ENCODE measurements at places on chromosomes 6 and 20. TPM values are rescaled to one million over a fixed set of nuclear protein-coding genes. Genes with fewer than 3 reads are reported as not detected.

AFG1L gene
- 11.4 TPM for total RNA-seq

- H3K27me3 ChIP-seq = no peaks in the 10 kb centered on the region
- no peak for DNase-seq
- H3K36me3 ChIP-seq = no peaks in the 10 kb centered on the region
- H3K4me3 ChIP-seq = no peak overlapping the region
- peak overlapping the region; percentile 52 for H3K27ac ChIP-seq
- H3K4me1 ChIP-seq = peaks cover 21% of the 10 kb centered on the region
Measured at GRCh38 chr6:53048431-53049195, 16.6 kb upstream of the FBXO9 start.

DNA sequence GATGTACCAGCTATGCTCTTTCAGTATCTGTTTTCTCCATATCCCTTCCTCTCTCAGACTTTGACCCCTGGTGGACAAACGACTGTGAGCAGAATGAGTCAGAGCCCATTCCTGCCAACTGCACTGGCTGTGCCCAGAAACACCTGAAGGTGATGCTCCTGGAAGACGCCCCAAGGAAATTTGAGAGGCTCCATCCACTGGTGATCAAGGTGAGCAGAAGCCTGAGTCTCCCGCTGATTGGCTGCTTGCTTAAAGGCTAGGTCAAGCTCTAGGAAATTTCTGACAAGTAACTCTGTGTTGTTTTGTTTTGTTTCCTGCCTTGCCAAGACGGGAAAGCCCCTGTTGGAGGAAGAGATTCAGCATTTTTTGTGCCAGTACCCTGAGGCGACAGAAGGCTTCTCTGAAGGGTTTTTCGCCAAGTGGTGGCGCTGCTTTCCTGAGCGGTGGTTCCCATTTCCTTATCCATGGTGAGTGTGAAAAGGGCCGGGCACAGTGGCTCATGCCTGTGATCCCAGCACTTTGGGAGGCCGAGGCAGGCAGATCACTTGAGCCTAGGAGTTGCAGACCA, 28.6 kb downstream of the C6orf89 start:
- H3K27ac ChIP-seq = no peak overlapping the region
- no peaks in the 10 kb centered on the region for H3K27me3 ChIP-seq
- H3K4me3 ChIP-seq = no peak overlapping the region
- H3K36me3 ChIP-seq = peaks cover 2% of the 10 kb centered on the region
- H3K4me1 ChIP-seq = peaks cover 24% of the 10 kb centered on the region
- DNase-seq = no peak

GRCh38 chr6:136960781-136961180, 38.7 kb downstream of the SLC35D3 start:
- no peaks in the 10 kb centered on the region for H3K36me3 ChIP-seq
- H3K4me3 ChIP-seq = no peak overlapping the region
- peaks cover 11% of the 10 kb centered on the region for H3K4me1 ChIP-seq
- DNase-seq = no peak

DNA sequence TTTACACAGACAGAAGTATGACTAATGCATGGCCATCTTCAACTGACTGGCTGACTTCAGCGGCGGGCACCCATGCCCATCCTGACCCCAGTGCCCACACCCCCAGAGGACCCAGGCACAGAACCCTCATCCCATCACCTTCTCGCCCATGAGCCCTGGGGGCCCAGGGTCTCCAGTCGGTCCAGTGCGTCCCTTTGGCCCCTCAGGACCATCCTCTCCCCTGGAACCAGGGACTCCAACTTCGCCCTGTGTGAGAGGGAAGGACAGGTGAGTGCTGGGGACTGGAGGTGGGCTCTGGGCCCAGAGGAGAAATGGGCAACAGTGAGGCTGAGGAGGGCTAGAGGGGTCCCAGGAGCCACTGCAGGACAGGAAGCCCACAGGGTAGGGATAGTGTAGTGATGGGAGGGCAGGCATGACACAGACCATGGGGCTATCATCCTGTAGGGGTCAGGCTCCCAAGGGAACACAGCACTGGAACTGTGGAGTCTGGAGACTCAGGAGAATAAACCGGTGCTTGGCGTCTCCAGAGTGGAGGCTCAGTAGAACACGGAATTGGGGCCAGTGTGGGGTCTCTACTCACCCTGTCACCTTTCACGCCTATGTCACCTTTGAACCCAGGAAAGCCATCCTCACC, 16.7 kb downstream of the COL11A2 start:
- no peaks in the 10 kb centered on the region for H3K4me1 ChIP-seq
- no peak overlapping the region for H3K27ac ChIP-seq
- no peak for DNase-seq
- no peaks in the 10 kb centered on the region for H3K27me3 ChIP-seq
- H3K4me3 ChIP-seq = no peak overlapping the region

EPHA7 gene
- 9.1 TPM for total RNA-seq

- no peaks in the 10 kb centered on the region for H3K36me3 ChIP-seq
- no peak overlapping the region for H3K27ac ChIP-seq
- no peak overlapping the region for H3K4me3 ChIP-seq
- H3K27me3 ChIP-seq = no peaks in the 10 kb centered on the region
- H3K4me1 ChIP-seq = no peaks in the 10 kb centered on the region
Measured at GRCh38 chr6:72822691-72823090, 200.8 kb downstream of the KCNQ5 start.

DNA sequence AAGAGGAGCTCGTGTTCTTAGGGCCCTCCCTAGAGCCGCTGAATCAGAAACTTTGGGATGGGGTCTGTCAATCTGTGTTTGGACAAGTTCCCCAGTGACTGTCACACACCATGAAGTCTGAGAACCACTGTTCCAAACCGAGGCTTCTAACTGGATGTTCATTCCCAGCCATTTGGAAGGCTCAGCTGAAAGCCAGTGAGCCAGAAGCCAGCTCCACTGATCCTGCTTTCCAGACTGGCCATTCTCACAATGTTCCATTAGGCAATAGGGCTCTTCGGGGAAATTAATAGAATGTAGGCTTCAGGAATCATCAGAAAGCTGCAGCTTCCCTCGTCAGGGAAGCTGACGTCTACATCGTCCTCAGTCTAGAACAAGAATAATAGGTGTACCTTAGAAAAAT, 90.8 kb upstream of the QKI start:
- H3K36me3 ChIP-seq = no peaks in the 10 kb centered on the region
- no peak overlapping the region for H3K4me3 ChIP-seq
- H3K27ac ChIP-seq = no peak overlapping the region
- H3K4me1 ChIP-seq = peaks cover 19% of the 10 kb centered on the region

DNA sequence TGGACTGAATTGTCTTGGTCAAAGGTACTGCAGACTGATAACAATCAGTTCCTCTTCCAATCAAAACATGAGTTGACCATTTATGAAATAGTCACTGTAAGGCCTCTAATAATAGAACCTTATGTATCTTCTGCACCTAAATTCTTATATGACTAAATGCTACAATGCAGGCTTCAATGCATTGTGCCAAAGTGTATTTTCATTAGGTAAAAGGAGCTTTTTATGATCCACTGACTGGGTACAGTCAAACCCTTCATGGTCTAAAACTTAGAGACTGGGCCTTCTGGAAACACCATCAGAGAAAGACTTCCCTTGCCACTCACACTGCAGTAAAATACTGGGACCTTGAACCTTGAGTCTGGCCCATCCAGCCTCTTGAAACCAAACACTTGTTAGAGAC, 16.3 kb downstream of the LGSN start:
- H3K27ac ChIP-seq = no peak overlapping the region
- no peaks in the 10 kb centered on the region for H3K4me1 ChIP-seq
- no peaks in the 10 kb centered on the region for H3K36me3 ChIP-seq
- H3K4me3 ChIP-seq = no peak overlapping the region

- peak; percentile 100 for DNase-seq
- H3K27ac ChIP-seq = peak within 1 kb of the TSS; percentile 95
Measured at GRCh38 chr6:36027501-36028087, at the start of gene MAPK14. MAPK14 (plus strand) TSS chr6:36027808; CDS start chr6:36028158, 350 bp downstream.

CASS4 gene
- total RNA-seq = 0.32 TPM

GRCh38 chr6:128131036-128131435, 230.2 kb upstream of the THEMIS start:
- no peak overlapping the region for H3K4me3 ChIP-seq
- no peaks in the 10 kb centered on the region for H3K36me3 ChIP-seq
- no peak for DNase-seq
- no peaks in the 10 kb centered on the region for H3K27me3 ChIP-seq

DNA sequence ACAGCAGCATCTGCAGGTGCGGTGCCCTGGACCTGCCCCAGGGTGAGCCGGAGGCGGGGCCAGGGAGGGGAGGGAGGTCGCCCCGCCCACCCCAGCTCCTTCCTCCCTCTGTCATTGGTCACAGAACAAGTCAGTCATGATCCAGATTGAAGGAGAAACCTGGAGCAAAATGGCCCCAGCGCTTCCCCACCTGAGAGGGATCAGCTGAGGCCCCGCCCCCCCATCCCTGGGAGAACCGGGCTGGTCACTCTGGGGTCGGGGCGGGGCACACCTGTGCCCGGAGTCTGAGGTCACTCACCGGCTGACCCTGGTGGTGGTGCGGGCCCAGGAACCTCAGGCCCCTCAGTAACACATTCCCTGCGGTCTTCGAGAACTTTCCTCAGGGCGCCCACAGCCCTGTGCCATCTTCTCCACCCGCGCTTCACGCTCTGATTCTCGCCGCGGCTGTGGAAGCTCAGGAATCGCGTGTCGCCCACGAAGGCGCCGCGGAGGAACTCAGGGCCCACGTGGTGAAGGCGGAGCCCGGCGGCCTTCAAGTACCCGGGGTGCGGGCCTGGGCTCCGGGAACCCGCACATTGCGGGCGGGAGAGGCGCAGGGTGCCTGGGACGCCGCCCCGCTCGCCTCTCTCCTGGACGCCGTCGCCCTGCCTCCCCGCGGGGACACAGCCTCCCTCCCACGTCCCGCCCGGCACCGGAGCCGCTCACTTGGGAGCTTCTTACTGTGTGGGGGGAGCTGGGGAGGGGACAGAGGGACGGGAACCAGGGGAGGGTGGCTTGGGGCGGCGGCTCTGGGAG, 36.4 kb upstream of the HLA-C start:
- peak; percentile 23 for DNase-seq
- peaks cover 7% of the 10 kb centered on the region for H3K4me1 ChIP-seq
- no peak overlapping the region for H3K27ac ChIP-seq
- H3K27me3 ChIP-seq = peaks cover 56% of the 10 kb centered on the region
- H3K36me3 ChIP-seq = no peaks in the 10 kb centered on the region

SAMD3 gene
- not detected for total RNA-seq

- H3K27ac ChIP-seq = peak overlapping the region; percentile 6
- no peak for DNase-seq
- H3K4me3 ChIP-seq = no peak overlapping the region
Measured at GRCh38 chr6:16522937-16523336, 238.3 kb downstream of the ATXN1 start.

LPA gene
- total RNA-seq = not detected

PRL gene
- not detected for total RNA-seq

GRCh38 chr6:139944976-139945375, 570.5 kb upstream of the CITED2 start:
- H3K27ac ChIP-seq = no peak overlapping the region
- no peaks in the 10 kb centered on the region for H3K27me3 ChIP-seq
- peaks cover 4% of the 10 kb centered on the region for H3K4me1 ChIP-seq
- H3K4me3 ChIP-seq = no peak overlapping the region
- no peak for DNase-seq
- no peaks in the 10 kb centered on the region for H3K36me3 ChIP-seq

DNA sequence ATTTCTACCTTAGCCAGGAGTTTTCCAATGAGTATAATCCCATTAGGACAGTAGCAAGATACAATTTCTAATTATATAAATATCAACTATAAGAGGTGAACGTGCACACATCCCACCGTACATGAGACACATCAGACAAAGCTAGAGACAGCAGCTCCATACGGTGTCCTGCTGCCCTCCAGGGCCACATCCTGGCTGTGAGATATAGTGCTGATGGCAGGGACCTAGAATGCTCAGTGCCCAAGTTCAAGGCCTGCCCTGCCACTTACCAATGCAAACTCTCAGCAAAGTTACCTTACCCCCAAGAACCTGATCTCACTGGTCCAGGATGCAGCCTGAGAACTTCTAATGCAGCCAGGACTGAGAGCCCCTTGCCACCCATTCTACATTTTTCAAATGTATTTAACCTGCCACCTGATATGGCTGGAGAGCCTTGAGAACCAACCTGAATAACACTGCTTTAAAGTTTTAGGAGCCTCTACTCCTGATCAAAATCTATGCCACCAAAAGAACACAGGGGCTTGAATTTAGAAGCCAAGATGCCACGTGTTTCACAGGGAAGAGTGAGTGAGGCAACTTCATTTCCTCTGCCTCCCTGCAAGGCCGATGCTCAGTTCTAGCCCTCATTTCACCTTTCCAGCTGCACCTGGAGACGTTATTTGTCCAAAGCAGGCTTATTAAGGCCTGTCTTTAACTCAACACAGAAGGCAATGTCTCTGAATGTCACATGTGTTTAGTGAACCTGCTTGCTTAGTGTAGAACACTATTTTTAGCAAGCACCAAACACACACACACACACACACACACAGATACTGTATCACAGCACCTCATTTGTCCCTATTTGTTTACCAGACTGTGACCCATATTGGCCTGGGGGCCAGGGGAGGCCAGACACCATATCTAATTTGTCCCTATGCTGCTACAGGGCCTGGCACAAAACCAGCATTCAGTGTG, 6.1 kb downstream of the NFATC2 start:
- H3K27ac ChIP-seq = peak overlapping the region; percentile 24
- H3K4me1 ChIP-seq = peaks cover 78% of the 10 kb centered on the region
- no peaks in the 10 kb centered on the region for H3K27me3 ChIP-seq
- H3K36me3 ChIP-seq = no peaks in the 10 kb centered on the region

STXBP5 gene
- total RNA-seq = 9.0 TPM

DNA sequence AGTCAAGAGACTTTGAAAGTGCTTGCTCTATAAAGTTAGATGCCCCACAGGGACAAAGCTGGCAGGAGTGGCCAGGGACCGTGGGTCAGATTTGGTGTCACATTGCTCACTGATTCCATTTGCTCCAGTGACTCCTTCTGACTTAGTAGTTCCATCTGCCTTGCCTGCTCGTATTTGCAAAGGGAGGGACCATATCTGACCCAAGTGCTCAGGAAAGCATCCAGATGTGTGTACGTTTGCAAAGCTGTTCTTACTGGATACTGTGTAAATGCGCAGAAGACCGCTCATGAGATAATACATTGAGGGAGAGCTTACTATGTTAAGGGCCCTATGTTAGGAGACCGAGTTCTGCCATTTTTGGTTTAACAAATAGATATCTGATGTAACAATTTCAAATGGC, 21.2 kb upstream of the CCN6 start:
- no peaks in the 10 kb centered on the region for H3K27me3 ChIP-seq
- no peak overlapping the region for H3K4me3 ChIP-seq
- no peak overlapping the region for H3K27ac ChIP-seq
- no peaks in the 10 kb centered on the region for H3K4me1 ChIP-seq
- DNase-seq = no peak

DNA sequence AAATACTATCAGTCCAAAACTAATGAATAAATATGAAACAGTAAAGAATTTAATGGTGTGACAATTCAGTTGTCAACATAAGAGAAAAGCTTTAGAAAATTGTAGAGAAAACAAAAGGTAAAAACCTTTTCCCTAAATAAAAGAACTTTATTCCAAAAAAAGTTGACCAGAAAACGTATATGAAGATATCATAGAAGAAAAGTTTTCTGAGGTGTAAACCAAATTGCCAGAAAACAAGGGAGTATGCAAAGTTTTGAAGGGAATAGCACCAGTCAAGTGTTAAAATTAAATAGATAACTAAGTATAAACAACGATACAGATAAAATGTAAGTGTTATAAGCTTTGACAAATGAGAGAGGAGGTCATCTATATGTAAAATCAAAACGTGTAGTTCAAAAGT, 104.9 kb downstream of the HIVEP1 start:
- no peak overlapping the region for H3K27ac ChIP-seq
- DNase-seq = no peak
- H3K4me1 ChIP-seq = peaks cover 13% of the 10 kb centered on the region
- H3K36me3 ChIP-seq = peaks cover 24% of the 10 kb centered on the region
